ENCODE measurements at places on chromosomes 3 and 15. TPM values are rescaled to one million over a fixed set of nuclear protein-coding genes. Genes with fewer than 3 reads are reported as not detected.

DNA sequence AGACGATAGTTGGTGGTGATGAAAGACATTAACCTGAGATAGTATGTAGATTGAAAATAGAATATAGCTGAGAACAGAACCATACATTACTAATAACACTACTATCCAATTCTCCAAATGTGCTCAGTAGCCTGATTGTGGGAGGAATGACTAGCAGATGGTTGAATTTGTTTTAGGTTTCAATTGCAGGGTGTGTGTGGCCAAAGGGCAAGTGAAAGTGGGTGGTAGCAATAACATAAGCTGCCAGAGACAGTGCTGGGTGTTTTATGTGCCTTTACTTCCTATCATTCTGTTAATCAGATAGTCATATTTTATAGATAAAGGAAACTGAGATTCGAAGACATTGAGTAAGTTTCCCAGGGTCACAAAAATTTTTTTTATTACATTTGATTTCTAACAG lies 249.5 kb upstream of the ARL6 start:
- DNase-seq: no peak
- no peaks in the 10 kb centered on the region for H3K4me1 ChIP-seq
- no peak overlapping the region for H3K27ac ChIP-seq
- H3K4me3 ChIP-seq: no peak overlapping the region

DNA sequence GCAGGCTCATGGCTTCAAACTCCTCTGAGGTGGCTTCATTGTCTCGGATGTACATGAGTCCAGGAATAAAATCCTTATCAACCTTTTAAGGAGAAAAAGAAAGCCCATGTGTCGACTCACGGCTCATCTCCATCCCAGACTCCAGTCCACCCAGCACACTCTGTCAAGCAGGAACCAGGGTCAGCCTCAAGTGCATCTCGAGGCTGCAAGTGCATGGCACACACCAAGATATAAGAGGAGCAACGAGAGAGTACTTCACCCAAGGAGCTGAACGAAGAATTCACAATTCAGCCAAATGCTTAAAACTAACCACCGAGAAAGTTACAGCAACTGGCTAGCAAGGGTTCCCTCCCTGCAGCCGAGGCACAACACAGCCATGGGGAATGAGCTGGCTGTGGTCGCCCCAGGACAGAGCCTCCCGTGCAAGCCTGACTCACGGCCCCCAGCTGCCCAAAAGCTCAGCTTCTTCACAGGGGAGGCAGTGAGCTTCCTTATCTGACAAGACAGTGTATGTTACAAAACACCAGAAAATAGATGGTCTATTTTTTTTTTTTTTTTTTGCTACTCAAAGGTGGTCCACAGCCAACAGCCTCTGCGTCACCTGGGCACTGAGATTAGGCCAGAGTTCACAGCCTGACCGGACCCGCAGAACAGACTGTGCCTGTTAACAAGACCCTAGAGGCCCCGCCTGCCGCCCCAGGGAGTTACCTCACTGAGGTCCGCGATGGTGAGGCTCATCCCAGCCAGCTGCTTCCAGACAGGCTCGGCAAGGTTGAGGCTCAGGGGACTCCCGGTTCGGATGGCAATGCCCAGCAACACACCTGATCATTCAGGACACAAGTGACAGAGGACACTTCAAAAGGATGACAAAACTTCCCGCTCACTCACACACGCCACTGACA lies 15.9 kb upstream of the OCA2 start:
- H3K4me1 ChIP-seq: no peaks in the 10 kb centered on the region
- DNase-seq: no peak
- no peak overlapping the region for H3K27ac ChIP-seq
- H3K27me3 ChIP-seq: no peaks in the 10 kb centered on the region

DNA sequence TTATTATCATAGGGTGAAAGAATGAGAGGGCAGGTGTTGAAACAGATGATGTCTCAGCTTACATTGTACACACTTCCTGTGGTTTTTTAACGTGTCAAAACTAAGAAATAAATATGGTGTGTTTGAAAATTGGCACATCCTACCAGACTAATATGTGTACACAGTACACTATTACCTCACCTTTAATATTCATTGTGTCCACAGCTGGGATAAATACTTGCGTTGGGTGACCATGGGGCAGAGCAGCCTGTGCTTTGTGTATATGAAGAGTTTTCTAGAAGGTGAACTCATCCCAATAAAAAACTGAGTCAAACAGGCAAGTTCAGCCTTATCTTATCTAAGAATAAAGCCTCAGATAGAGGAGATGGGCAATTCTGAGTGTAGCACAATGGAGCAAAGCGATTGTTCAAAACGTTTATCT lies 17.3 kb downstream of the SUCNR1 start:
- no peak overlapping the region for H3K4me3 ChIP-seq
- no peaks in the 10 kb centered on the region for H3K4me1 ChIP-seq
- no peaks in the 10 kb centered on the region for H3K36me3 ChIP-seq
- no peaks in the 10 kb centered on the region for H3K27me3 ChIP-seq

DNA sequence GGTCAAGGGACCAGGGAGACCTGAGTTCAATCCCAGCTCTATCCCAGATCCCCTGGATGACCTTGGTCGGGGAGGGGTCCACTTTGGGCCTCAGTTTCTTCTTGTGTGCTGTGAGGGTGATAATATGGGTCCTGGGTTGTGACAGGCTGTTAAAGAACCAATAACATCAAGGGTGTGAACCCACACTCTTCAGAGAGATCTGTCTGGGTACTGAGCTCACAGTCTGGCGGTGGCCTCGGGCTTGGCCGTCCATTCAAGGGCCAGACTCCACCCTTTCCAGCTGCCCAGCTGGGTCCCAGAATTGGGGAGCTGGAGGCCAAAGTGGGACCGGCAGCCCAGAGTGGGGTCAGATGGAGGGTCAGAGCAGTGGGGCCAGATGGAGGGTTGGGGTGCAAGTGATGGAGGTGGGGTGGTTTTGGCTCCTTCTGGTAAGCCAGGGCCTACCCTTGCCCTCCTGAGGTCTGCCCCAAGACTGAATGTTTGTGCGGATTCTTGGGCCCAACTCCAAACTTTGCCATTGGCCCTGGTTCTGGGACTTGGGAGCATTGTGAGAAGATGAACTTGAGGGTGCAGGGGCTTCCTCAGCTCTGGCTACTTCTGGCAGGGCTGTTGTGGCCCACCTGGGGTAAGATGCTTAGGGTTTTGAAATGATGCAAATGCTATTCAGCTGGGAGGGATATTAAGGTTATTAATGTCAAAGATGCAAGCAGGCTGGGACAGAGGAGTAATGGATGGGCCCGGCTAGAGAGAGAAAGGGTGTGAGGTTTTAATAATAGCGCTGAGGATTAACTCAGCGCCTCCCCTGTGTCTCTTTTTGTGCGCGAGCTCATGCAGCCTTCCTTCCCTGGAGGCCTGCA lies 1.5 kb downstream of the CORO2B start:
- no peaks in the 10 kb centered on the region for H3K4me1 ChIP-seq
- no peak overlapping the region for H3K27ac ChIP-seq
- DNase-seq: no peak
- no peaks in the 10 kb centered on the region for H3K36me3 ChIP-seq
- H3K4me3 ChIP-seq: no peak overlapping the region

- no peak overlapping the region for H3K27ac ChIP-seq
- H3K36me3 ChIP-seq: no peaks in the 10 kb centered on the region
- no peak for DNase-seq
- H3K4me3 ChIP-seq: no peak overlapping the region
These were observed 804.0 kb downstream of the ROBO1 start for GRCh38 chr3:78963771-78964170.

DNA sequence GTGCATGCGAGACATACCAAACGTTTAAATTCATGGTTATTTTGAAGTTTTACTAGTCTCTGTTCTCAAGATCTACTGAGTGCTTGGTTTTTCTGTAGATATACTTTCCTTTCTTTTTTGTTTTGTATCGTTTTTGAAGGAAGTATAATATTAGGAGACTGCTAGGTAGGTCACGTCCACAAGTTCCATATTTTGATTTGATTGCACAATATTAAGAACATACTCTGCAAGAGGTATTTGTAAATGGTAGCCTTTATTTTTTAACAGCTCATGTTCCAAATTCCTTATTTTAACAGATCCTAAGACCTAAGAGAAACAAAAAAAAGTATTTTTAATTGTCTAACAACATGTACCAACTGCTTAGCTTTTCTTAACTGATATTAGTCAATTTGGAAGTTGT lies 156.7 kb downstream of the SERPINI1 start:
- no peaks in the 10 kb centered on the region for H3K27me3 ChIP-seq
- DNase-seq: no peak
- H3K36me3 ChIP-seq: no peaks in the 10 kb centered on the region
- H3K4me1 ChIP-seq: peaks cover 4% of the 10 kb centered on the region
- no peak overlapping the region for H3K27ac ChIP-seq
- no peak overlapping the region for H3K4me3 ChIP-seq

DNA sequence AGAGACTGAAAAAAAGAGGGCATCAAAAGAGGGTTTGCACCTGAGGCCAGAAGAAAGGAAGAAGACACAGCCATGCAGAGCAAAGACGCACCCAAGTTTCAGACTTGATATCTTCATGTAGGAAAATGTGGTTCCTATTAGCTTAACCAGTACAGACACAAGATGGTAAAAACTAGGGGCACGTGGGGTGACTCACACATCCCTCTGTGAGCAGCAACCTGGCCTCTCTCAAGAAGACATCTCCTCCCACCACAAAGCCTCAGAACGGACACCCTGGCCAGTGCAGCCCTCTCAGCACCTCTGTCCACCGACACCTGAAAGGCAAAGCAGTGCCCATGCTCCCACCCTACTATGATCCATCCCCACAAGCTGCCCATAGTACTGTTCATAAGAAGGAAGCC lies 33.3 kb downstream of the GLB1 start:
- H3K36me3 ChIP-seq: peaks cover 5% of the 10 kb centered on the region
- H3K4me1 ChIP-seq: no peaks in the 10 kb centered on the region
- H3K27ac ChIP-seq: no peak overlapping the region
- no peaks in the 10 kb centered on the region for H3K27me3 ChIP-seq
- no peak for DNase-seq

DNA sequence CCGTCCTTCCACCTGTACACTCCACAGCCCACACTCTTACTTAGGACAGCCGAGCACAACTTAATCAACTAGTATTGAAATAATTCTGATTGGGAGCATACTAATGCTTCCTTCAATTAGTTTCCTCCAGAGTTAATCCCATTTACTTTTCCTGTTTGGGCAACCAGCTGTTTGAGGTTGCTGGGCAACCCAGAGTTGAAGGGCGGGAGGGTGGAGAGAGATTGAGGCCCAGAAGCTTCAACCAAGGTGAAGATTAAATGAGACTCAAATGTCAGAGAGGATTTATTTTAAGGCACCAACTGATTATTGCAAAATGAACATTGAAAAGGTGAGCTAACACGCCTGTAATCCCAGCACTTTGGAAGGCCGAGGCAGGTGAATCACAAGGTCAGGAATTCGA lies 428.5 kb upstream of the SEMA6D start:
- no peak for DNase-seq
- no peaks in the 10 kb centered on the region for H3K27me3 ChIP-seq
- H3K27ac ChIP-seq: no peak overlapping the region
- no peak overlapping the region for H3K4me3 ChIP-seq

DNA sequence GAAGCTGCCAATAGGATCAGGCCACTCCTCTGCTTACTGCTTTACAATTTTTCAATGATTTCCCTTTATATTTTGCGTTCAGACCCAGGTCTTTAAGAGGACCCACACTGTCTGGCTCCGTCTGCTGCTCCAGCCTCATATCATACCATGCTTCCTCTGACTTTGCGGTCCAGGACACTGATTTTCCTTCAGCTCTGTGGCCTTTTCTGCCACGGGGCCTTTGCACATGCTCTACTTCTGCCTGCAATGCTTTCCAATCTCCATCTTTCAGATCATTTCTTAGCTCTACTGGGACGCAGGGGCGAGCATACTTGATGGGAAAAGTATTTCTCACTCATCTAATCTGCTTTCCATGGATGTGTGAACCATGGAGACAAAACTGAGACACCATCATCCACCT lies 23.0 kb upstream of the SH3GL3 start:
- H3K27me3 ChIP-seq: no peaks in the 10 kb centered on the region
- no peak overlapping the region for H3K27ac ChIP-seq
- no peaks in the 10 kb centered on the region for H3K4me1 ChIP-seq
- DNase-seq: no peak
- no peak overlapping the region for H3K4me3 ChIP-seq

GRCh38 chr15:84081391-84082168 lies 154.0 kb upstream of the GOLGA6L4 start:
- no peaks in the 10 kb centered on the region for H3K4me1 ChIP-seq
- no peak overlapping the region for H3K4me3 ChIP-seq
- DNase-seq: no peak

DNA sequence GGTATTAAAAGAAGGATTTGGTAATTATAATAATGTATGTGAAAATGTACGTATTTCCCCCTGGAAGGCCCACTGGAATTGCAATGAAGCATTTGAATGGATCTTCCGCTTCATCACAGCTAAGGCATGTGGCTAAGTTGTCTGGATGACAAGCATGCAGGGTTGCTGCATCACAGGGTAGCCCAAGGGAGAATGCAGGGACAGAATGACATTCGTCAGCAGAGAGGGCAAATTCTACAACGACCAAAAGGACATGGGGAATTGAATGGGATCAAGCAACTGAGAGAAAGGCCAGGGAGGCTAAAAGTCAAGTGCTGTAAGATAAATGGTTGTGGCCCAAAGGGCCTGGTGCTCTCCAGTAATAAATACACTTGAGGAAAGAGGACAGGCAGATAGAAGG lies 95.4 kb downstream of the ISL2 start:
- no peak for DNase-seq
- no peak overlapping the region for H3K27ac ChIP-seq
- peaks cover 7% of the 10 kb centered on the region for H3K4me1 ChIP-seq

DNA sequence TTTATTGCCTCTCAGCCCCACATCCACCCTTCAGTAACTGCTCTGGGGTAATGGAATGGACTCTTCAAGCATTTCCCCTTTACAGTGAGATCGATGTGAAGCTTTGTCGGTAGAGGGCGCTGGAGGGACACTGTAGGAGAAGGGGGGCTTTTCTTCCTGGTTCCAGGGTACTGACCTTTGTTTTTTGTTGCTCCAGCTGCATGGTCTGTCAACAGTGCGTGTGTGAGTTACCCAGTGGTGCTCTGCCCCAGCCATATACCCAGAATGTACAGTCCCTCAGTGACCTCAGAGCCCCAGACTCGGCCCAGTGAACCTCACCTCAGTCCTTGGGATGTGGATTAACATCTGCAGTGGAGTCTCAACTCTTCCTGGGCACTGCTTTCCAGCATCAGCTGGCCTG lies 180.3 kb upstream of the TSC22D2 start:
- peak; percentile 39 for DNase-seq
- no peaks in the 10 kb centered on the region for H3K27me3 ChIP-seq
- no peak overlapping the region for H3K4me3 ChIP-seq
- H3K36me3 ChIP-seq: no peaks in the 10 kb centered on the region
- no peaks in the 10 kb centered on the region for H3K4me1 ChIP-seq
- no peak overlapping the region for H3K27ac ChIP-seq

Gene WNT5A
- total RNA-seq: 5.9 TPM

Gene EXOSC7
- total RNA-seq: 9.2 TPM

Gene ROPN1
- not detected for total RNA-seq

Data from pancreas (tissue), 10 donors.